Stimulated activated CD4-positive, alpha-beta T cell treated with anti-CD3 and anti-CD28 coated beads, TNF-alpha, amount 100 ng/mL, for 24 hours (primary cell): ENCODE measurements at places on chromosomes 11 and 22.

DNA sequence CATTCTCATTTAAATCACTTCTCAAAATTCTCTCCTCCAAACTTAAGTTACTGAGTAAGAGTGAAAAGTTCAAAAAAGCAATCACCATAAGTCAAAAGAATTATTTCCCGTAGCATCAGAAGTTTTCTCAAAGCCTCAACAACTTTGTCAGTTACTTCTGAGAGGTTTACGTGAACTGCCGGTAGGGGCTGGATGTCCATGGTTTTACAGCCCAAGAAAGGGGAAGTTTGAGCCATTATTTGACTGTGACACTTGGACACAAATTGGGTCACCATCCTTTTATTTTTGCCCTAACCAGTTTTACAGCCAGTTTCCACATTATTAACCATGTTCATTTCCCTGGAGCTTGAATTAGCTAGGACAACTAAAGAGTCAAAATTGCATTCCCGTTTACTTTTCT lies 7.5 kb downstream of the POU2AF3 start:
- no peak for DNase-seq

GRCh38 chr11:1708716-1709115 lies 11.7 kb downstream of the KRTAP5-6 start:
- no peak for DNase-seq

- DNase-seq: no peak
Observed at GRCh38 chr11:19306179-19306944, 65.6 kb upstream of the E2F8 start.

DNA sequence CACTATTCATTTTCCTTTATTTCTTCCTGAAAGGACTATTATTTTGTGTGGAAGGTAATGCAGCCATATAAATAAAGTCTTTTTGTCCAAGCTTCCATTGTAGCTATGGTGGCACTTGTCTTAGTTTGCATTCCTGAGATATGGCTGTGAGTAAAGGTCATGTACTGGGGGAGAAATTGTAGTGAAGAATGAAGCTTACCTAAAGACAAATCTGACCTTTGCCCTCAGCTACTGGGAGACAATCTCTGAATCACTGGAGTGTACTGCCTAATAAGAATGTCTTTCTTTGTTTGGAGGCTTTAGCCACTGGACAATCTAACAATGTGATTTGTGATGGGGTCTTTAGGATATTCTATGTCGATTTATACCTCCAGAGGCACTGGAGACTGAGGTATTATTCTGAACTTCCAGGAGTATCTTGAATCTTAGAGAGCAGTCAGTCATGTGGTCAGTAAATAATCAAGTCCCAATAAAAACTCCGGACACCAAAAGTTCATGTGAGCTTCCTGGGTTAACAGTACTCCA lies 39.7 kb upstream of the OR5AK2 start:
- no peak for DNase-seq

DNA sequence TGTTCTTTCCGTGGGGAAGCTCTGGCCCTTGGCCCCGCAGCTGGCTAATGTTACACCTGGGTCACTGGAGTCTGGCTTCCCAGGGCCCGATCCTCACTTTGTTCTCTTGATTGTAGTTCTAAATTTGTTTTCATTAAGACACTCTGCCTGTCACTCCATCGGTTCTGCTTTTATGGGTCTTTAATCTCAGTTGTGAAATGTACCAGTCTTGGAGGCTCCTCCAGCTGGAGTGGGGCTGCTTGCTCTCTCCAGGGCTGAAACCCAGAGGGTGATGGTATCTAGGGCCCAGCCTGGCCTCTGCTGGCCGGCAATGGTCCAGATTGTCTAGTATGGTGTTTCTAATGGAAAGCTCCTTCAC lies 352.9 kb downstream of the TENM4 start:
- DNase-seq: no peak

DNA sequence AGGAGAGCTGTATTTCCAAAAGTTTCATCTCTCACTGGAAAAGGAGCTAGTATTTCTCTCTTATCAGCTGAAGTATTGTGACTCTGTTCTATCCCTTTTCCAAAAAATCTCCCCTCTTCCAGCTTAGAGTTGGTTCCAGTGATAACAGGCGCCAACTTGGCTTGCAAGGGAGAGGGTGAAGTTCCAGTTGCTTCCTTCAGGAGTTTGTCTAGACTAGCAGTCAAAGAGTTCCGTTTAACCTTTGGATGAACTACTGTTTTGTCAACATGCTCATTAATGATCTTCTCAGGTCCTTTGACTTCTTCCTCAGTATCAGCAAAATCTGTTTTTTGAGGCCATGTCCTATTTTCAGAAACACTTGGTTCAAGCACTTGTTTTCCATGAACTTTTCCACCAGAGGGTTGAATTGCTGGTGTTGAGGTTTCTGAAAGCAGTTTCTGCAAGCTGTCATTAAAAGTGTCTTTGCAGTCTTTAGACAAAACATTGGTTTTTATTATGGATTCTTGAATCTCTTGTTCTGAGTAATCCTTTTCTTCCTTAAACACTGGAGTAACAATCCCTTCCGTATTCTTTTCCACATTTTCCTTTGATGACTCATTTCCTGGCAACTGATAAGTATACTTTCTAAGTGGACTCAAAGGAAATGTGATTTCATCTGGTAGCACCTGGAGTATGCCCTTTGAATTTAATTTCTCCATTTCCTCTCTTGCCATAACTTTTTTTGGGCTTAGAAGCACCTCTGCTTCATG lies 39.7 kb upstream of the CCDC89 start:
- DNase-seq: no peak

GRCh38 chr22:39514373-39514973 lies 5.9 kb upstream of the ATF4 start:
- DNase-seq: no peak

GRCh38 chr11:17463546-17464174 lies 13.0 kb downstream of the ABCC8 start:
- no peak for DNase-seq

DNA sequence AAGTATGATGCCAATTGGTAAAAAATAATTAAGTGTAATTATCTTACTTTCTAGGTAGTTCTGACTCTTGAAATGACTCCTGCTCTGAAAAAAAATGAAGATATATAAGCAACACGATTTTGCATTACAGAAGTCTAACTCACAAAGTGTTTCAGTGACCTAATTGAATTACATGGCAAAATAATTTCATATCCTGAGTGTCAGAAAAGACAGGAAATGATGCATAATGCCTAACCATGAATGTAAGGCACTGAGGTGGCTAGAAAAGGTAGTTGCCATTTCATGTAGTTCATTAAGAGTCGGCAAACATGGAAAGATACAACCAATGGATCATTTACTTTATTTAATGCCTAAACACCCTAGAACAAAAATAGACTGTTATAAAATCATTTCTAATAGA lies 113.5 kb downstream of the GUCY1A2 start:
- no peak for DNase-seq

DNA sequence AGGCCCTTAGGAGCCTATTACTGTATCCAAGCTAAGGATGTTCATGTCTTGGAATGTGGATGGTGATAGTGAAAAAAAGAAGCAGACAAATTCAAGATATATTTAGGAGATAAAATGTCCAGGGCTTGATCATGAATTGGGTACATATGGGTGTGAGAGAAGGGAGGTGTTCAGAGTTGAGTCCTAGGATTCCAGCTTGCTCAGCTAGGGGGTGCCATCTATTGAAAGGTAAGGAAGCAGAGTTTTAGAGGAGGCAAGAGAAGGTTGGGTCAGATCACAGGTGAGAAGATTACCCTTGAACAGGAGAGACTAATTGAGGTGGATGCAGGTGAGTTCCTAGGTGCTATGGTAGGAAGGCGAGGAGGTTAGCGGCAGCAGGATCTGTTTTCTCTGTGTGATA lies 60.5 kb downstream of the GRAMD1B start:
- DNase-seq: no peak

- no peak for DNase-seq
Observed at GRCh38 chr11:21615955-21616371, 576.9 kb upstream of the ANO5 start.

DNA sequence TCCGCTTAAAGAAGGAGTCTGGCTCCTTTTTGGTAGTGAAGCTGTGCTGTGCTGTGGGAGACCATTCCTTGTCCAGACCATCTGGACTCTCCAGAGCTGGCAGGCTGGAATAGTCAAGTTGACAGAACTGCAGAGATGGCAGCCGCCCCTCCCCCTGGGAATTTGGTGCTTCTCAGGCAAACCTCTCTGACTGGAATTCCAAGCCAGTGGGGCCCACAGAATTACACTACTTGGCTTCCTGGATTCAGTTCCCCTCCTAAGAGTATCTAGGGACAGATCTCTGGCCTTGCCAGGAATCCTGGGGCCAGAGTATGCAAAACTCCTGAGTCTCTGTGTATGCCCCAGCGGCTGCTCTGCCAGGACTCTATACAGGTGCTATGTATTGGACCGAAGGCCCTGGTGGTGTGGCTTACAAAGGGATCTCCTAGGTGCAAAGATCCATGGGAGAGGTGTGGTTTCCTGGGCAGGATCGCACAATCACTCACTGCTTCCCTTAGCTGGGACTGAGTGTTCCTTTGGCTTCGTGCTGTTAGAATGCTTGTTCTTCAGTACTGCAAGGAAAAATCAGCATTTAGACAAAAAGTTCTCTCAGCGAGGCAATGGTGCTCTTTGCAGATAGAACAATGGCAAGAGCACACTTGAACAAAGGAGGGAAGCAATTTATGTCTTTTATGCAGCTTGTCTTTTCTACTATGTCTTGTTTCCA lies 86.8 kb downstream of the PRMT3 start:
- DNase-seq: no peak

GRCh38 chr22:36522662-36523061 lies 6.3 kb downstream of the EIF3D start:
- DNase-seq: no peak

DNA sequence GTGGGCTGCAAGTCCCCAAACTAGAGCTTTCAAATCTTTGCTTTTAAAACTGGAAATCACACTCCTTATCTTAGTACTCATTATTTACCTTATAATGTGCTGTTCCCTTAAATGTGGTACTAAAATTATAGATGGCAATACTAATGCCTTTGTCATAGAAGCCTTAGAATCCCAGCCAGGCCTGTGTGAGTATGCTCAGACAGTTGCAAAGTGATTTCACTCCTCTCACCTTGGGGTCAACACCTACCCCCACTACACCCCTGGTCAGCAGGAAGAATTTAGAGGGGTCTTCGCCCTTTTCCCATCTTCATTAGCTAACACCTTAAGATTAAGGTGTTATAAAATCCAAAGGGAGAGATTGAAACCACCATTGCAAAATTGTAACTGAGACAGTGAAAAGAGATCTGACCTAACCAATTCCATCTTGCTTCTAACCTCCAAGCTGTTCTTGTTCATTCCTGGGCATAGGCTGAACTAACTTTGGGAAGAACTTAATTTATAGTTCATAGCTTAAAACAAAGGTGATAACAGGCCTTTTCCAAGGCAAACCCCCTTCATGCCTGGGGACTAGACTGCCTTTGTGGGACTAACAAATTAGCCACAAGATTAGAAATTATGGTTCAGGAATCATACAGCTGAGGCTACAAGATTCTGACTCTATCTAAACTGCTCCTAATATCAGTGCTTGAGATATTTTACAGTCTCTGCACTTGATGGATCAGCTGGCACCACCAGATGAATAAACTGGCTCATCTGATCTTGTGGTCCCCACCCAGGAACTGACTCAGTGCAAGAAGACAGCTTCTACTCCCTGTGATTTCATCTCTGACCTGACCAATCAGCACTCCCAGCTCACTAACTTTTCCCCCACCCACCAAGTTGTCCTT lies 10.4 kb upstream of the MRPL17 start:
- DNase-seq: peak; percentile 49

GRCh38 chr22:45917146-45917545 lies 59.8 kb downstream of the WNT7B start:
- no peak for DNase-seq

- no peak for DNase-seq
Observed at GRCh38 chr11:44780940-44781631, 54.3 kb downstream of the TSPAN18 start.

DNA sequence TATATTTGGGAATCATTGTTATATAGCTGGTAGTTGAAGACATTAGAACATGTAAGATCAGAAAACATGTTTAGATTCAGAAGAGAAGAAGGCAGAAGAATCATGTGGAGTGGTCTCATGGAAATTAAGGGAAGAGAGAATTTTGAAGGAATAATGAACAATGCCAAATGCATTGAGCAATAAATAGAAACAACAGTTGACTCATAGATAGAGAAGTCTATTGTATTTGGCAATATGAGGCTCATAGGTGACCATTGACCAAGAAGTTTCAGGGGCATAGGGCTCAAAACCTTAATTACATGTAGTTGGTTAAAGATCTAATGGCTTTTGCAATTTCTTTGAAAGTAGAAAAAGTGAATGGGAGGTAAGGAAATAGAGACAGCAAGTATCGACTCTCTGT lies 123.9 kb downstream of the PAX6 start:
- no peak for DNase-seq

GRCh38 chr22:47384977-47385376 lies 622.5 kb downstream of the TBC1D22A start:
- DNase-seq: no peak

DNA sequence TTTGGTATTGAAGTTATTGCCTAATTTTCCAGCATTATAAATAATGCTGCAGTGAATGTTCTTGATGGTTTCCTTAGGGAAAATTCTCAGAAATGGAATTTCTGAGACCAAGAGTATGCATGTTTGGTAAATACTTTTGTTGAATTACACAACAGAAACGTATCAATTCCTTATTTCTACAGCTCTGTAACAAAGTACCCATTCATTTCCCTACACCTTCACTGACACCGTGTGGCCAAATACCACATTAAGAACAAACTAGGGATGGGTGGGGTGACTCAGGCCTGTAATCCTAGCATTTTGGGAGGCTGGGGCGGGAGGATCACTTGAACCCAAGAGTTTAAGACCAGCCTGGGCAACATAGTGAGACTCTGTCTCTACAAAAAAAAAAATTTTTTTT lies 21.8 kb downstream of the MCAM start:
- no peak for DNase-seq

GRCh38 chr22:45826520-45826919 lies 150.4 kb downstream of the WNT7B start:
- no peak for DNase-seq

DNA sequence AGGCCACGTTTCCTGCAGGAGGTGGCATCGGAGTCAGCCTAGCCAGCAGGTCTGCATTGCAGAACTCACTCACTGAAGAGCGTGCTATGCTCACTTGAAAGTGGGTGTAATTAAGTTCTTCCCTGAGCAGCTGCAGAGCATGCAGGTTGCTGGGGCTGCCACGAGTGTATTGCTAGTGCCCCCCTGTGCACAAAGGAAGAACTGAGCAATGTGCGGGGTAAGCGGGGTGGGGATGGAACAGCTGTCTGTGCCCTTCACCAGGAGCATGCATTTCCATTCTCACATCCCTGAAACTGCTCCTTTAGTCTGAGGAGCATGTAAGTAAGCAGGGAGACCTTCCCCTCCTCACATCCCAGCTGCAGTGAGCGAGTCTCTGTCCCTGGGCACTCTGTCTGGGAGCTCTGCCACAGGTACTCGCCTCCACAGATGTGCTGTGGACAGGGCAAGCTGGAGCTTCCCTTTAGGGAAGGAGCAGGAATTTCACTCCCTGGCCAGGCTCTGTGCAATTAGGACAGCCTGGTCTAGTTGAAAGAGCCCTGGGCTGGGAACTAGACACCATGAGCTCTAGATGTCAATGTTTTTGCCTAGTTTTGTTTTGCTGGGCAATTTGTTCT lies 1031.8 kb downstream of the NTM start:
- DNase-seq: no peak

GRCh38 chr11:62504158-62504973 lies 42.2 kb downstream of the AHNAK start:
- DNase-seq: no peak

GRCh38 chr22:37160027-37160426 lies 10.3 kb upstream of the IL2RB start:
- DNase-seq: no peak
